Iris pigment epithelial cell (primary cell): ENCODE measurements at places on chromosomes 6 and 20.
A peak's percentile ranks its signal among the peaks of the same experiment; 100 is the strongest.

DNA sequence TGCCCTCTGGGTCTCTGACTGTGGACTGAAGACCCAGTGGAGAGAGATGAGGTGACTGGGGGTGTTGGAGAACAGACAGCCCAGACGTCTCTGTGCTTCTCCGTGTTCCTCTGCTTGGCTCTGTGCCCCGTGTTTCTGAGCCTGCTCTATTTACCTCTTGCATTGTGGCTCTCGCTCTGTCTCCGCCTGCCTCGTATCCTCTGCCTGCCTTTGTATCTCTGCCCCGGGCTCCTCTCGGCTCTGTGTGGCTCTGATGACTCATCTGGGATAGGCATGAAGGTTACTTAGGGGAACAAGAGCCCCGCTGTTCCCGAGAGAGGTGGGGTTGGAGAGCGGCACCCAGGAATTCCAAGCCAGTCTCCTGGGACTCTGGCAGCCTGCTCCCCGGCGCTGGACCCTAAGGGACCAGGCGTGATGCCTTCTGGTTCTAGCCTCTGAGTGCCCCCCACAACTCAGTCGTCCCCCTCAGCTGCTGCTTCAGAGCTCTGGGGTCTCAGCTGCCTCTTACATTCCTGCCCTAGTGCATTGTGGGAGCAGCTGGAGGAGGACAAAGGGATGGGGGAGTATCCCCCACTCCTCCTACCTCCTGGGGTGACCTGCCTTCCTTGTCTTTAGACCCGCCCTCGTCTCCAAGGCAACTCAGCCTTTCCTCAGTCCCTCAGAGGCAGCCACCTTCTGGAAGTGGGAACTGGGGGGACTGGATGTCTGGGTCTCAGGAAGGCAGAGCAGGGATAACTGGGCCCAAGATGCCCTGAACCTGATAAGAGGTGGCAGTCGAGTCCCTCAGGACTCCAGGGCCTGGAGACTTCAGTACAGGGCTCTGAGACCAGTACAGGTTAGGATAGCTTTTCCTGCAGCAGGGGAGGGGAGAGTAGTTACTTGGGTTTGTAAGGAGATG lies 1.9 kb downstream of the DDR1 start:
- DNase-seq = peak; percentile 84

DNA sequence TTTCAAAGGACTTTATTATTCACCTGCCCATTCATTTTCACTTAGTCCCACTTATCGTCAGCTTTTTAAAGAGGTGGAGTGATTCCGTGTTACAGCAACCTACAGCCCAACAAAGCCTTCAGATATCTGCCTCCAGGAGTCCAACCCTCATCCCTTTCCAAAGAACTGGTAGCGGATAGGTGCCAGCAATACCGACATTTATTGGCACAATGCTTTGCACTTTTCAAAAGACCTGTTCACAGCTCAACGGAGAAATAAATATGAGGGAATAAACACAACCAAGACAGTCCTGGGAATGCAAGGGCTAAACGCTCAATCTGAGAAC lies 819 bp upstream of the MTRF1L start:
- no peak for DNase-seq

DNA sequence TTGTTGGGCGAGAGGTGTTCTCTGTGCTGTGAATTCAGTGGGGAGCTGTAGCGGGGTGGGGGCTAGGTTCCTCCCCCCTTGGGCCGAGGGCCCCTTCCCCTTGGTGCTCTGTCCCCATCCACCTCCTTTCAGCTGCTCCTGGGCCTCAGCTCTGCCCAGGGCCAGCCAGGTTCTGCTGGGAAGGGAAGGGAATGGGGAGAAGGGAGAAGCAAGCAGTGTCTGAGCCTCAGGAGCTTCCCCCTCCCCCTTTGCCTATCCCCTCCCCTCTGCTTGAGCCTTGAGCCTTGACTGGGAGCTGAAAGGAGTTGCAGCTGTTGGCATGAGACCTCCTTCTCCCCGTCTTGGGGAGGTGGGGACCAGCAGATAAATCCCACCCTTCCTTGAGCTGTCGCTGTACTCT lies 576 bp upstream of the RRP36 start:
- DNase-seq = peak; percentile 21

GRCh38 chr6:36333931-36334725 lies 2.6 kb downstream of the BNIP5 start:
- no peak for DNase-seq

DNA sequence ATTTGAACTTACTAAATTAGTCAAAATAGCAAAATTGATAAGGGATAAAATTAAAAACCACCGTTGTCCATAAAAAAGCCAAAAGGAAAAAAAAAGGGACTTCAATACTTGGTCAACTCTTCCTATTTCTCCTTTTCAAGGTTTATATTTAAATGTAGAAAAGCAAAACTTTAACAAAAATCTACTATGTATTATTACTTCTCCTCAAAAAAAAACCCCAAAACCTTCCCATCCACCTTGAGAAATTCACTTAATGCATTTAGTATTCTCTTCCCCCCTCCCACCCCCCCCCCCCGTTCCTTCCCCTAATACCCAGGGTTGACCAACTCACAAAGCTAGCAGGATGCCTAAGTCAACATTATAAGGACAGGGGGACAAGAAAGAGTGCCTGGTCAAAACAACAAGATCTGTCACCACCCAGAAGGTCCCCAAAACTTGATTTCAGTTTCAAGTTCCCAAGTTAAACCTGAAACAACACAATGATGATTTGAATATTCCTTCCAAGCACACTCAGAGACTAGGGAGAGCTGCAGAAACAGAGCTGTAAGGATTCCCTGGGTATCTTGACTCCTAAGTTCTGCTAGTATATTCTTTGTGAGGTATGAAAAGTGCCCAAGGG lies 14.6 kb downstream of the GMDS start:
- DNase-seq = no peak

- peak; percentile 1 for DNase-seq
Measured at GRCh38 chr20:15763366-15763765, 809.9 kb downstream of the KIF16B start.
